ENCODE measurements at places on chromosomes 11 and 22.
A peak's percentile ranks its signal among the peaks of the same experiment; 100 is the strongest.

- DNase-seq: no peak
These were observed 20.7 kb upstream of the AQP11 start for GRCh38 chr11:77568916-77569675.

- no peak for DNase-seq
These were observed 10.8 kb downstream of the PRR33 start for GRCh38 chr11:1880746-1881441.

- no peak for DNase-seq
These were observed 63.7 kb downstream of the MICAL2 start for GRCh38 chr11:12174128-12174476.

DNA sequence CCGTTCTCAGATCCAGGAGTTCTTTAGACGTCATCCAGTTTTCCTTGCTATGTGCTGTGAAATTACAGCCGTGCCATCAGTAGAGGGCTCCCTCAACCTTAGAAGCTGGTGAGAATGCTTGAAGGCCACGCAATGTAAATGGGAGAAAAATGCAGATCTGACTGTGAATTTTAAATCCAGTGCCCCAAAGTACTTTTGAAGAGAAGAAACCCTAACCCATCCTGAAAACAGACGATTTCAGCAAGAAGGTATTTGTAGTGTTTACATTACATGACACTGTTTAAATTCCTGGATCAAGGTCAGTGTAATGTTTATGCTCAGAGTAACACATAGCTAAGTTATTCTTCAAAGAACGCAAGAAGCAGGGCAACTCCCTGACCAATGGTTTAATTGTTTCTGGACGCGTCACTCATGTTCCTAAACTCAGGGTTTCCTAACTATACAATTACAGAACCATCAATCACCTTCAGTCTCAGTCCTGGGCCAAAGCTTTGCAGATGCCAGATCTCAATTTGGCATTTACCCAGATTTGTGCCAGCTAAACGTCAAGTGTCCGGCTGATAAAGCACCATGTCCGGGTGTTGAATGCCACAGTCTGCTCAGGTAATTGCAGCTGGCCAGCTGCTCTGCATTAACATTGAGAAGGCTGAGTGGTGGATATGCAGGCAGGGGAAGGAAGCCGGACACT, 38.2 kb downstream of the ADAMTS8 start:
- DNase-seq: peak; percentile 75

GRCh38 chr11:36258730-36259360, 30.4 kb downstream of the COMMD9 start:
- DNase-seq: peak; percentile 58

GRCh38 chr11:111586388-111586831, 15.8 kb upstream of the SIK2 start:
- peak; percentile 35 for DNase-seq

DNA sequence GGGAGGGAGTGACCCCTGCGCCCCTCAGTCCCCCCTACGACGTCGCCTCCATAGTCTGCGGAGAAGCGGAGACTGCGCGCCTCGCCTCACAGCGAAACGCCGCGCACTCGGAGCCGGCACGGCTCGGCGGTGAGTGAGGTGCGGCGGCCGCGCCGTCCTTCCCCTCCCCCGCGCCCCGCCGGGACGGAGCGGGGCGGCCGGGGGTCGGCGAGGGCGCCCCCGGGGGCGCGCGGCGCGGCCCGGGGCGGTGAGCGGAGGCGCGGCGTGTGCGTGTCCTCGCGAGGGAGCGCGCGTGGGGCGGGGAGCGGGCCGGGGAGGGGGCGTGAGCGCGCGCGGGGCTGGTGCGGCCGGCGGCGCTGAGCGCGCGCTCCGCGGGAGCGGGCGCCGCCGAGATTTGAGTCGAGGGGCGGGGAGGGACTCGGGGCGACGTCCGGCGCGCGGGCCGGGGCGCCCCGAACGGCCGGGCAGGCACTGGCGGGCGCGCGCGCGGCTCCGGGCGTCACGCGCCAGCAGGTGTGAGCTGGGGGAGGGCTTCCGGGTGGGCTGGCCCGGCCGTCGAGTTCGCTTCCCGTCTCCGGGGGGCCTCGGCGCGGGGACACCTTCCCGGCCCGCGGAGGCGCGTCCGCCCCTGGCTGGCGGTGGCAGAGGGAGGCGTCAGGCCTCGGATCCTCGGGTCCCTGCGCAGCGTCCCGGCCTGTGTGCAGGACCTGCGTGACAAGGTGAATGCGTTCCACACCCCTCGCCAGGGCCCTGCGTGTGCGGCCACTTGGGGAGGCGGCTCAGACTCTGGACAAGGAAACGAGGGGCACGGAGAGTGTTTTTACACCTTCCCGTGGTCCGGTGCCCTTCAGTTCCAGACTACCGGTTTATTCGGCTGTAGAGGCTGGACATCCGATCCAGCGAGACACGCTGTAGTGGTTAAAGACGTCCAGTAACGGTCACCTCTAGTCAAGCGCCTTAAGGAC, 50.4 kb downstream of the FAM83F start:
- peak; percentile 28 for DNase-seq

DNA sequence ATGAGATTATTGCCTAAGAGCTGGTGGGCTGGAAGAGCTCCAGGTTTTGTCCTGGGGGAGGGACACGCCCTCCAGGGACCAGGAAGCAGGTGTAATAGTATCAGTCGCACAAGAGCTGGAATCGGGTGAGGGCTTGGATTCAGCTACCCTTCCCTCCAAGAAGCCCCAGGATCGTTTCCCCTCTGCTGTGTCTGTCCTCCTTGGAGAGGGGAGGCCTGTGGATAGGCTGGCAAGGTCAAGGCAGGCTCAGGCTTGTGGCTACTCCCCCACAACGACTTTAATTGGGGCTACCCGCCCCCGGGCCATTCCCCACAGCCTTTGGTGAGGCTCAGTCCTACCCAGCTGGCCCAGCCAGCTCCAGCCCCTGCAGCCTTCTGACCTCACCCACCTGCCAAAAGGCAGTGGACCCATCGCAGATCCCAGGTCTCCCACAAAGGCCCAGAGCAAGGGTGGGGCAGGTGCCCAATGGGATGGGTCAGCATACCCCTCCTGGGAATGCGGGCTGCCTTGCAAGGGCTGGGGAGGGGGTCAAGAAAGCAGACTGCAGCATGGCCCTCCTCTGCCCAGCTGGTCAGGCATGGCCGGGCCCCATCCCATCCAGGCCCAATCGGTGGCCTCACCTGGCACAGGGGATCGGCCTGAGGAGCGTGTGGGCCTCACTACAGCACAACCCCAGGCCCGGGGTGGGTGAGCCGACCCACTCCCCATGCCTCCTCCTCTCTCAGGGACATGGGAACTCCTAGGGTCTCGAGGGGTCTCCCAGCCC, 1.0 kb downstream of the CTSD start:
- DNase-seq: peak; percentile 32

- DNase-seq: peak; percentile 22
These were observed 12.6 kb upstream of the TRIM44 start for GRCh38 chr11:35650006-35650405.

GRCh38 chr22:16957781-16958180, 50.2 kb downstream of the GAB4 start:
- DNase-seq: no peak

- no peak for DNase-seq
These were observed 83.6 kb upstream of the CRTAM start for GRCh38 chr11:122754553-122755322.

DNA sequence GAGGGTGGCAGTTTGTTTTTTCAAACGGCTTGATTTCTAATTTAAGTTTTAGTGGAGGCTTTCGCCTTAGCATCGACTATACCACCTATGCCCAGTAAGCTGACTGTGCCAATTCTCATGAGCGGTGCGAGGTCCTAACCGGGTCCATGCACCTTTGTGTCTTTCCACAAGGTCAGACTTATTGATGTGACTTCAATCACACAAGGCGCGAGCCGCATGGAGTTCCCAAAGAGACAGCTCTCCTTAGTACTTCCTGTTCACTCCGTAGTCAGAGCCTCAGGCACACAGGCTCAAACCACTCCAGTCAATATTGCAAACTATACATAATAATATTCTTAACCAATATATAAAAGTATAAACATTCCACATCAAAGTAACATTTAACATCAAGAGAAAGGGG, 18.2 kb downstream of the ST14 start:
- DNase-seq: no peak

DNA sequence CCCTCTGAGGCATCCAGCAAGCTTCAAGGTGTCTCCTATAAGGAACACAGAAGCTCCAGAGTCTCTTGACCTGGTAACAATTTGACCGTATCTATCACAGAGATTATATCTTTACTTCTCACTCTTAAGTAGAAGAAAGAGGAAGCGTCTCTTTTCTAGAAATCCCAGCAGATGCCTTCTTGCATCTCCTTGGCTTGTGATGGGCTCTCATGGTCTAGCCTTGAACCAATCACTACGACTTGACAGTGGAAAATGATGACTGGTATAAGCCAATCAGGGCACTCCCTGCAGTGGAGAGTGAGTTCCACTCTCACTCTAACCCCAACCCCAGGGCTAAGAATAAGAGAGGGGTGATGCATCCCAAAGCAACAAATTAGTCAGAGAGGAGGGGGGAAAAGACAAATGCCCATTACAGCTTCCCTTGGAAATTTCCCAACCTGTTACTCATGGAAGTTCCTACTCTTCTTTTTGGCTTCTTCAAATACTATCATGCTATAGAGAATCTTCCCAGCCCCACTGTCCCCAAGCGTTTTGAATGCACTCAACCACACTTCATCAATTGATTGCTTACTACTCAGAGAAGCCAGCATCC, 293.5 kb downstream of the MN1 start:
- peak; percentile 49 for DNase-seq

- DNase-seq: no peak
These were observed 8.6 kb upstream of the ARHGAP8 start for GRCh38 chr22:44743804-44744211.

Data from AG08395 (cell line).